ENCODE measurements at places on chromosomes 16 and 17.

DNA sequence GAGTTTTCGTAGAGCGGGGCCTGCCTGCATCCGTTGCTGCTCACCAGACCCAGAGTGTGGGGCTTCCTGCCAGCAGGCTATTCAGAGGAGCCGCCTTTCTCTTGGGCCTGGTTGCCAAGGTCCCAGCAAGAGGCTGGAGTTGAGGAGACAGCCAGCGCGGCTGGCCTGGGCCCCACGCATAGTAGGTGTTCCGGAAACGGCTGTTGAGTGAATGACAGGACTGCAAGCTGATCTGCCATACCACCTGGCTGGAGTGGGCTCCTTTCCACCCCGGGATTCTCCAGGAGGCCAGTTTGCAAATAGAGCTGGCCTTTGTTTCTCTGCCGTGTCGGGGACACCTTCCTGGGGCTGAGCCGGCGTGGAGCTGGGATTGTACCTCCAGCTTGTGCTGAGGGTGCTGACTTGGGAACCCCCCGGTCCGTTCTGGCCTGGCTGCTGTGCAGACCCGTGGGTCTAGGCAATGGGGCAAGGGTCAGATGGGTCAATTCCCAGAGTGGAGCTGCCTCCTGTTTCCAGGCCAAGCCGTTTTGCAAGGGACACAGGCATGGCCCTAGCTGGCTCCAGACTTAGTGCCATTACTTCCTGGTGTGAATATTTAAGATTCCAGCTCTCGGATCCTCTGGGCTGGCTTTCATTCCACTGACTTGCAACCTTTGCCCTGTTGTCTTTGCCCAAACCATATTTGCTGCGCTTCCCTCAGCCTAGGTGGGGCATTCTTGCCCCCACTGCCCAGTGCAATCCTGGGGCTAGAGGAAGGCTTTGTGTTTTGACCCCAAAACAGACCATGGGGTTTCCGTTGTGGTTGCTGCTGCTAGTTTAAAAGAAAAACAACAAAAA, 68.8 kb downstream of the CMIP start:
- no peak for DNase-seq

DNA sequence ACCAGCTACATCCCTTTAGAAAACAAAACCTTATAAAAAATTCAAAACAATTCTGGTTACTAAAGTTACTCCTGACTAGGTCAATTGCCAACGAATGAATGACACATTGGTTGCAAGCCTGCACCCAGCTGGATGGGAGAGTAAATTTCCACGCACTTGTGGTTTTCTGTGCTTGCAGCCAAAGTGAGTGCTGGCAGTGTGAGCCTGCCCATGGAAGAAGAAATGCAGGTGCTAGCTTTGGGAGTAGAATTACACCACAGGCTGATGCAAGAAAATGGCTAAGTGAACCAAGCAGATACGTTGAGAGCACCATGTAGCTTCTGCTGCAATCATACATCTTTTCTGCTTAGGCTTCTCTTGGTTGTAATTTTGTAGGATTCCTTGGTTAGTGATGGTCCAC, 74.6 kb downstream of the SYCE1L start:
- no peak for DNase-seq

DNA sequence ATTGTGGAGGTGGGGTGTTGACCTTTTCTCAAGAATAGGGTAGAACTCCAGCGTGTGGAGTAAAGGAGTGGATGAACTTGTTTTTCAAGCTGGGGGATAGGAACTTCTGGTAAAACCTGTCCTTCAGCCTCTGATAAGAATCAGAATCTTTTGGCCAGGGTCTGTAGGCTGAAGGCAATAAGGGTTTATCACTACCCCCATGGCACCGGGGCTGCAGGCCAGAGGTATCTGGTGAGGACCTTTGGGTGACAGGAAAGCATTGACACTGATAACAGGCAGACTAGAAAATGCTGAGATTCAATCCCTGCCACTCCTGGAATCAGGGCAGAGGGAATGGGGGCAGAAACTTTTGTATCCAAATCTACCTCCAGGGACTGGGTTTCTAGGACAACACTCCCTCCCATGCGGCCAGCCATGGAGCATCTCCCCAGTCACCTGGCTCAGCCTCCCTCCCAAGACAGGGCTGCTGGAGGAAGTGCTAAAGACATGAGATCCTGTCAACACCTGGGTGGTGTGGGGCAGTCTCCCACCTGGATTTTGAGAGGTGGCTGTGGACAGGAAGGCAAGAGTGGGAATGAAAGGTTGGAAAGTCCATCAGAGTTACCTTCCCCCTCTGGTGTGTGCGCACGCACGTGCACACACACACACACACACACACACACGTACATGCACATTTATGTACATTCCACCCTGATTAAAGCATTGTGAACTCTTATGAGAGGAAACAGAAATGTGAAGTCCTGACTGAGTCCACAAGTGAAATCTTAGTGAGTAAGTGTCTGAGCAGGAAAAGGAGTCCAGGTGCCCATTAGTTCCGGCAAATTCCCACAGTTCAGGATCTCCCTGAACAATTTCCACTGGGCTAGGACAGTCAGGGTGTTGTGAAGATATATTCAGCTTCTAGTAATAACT, 53.1 kb upstream of the MARCHF10 start:
- DNase-seq = no peak

DNA sequence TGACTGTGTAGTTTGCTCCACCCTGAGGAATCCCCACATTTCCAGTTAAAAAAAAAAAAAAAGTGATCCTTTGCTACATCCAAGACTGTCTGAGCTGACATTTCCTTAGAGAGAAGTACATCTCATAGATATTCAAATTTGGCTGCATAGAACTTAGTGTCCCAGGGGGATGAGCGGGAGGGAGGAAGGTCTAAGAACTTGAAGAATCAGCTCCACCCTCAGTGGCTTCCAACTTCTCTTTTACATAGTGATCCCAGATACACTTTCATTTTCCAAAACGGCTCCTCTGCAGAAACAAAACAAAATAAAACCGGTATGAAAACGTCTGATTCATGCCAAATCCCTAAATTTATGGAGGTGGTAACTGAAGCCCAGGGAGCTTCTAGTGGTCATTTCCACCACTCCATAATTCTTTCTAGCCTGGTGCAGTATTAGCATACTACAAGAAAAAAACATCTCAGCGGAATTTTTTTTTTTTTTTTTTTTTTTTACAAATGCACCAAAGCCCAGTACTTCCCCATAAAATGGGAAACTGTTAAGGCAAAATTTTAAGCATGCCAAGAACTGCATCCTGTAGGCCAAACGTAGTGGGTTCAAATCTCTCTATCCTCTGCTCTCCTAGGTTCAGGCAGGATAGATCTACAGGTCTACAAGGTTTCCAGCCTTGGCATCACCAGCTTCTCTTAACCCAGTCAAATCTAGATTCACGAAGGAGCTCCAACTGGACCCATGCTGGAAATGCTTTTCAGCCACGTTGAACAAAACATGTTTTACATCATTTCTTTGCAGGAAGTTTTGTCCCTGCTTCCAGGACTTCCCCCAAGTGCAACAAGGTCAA, 29.3 kb downstream of the MAF start:
- no peak for DNase-seq

GRCh38 chr17:36500745-36501225, 14.3 kb downstream of the ZNHIT3 start:
- no peak for DNase-seq
